Muscle of back (tissue), 13 donors: ENCODE measurements at places on chromosomes 6 and 20. TPM values are rescaled to one million over a fixed set of nuclear protein-coding genes. Genes with fewer than 3 reads are reported as not detected.

DNA sequence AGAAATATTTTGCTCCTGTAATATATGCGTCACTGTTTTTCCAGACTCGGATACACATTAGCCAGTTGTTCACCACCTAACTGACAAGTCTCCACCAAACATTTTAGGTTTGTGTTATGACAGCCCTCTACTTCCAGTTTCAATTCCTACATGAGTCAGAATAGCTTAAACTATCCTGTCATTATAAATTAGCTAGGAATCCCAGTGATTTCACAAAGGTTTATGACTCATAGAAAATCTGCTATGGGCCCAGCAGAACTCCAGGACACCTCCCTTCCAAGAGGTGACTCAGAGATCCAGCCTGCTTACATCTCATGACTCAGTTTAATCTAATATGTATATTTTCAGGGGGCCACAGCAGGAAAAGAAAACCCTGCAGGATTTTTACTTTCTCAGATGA is 17.4 kb upstream of the PLCB4 start:
- DNase-seq = no peak

GRCh38 chr20:54726687-54727300 is 251.4 kb downstream of the DOK5 start:
- DNase-seq = no peak

DNA sequence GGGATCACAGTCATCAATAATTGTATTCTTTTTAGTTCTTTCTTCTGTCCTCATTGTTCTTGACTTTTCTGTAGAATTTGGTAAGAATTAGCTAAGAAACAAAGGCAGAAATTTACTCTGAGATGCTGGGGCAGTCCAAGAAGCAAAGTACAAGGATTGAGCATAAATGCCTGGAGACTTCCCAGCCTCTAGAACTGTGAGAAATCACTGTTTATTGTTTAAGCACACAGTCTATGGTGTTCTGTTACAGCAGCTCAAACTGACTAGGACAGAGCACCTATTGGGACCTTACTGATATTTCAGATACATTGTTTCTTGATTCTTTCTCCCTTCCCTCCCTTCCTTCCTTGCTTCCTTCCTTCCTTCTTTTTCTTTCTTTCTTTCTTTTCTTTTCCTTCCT is 192.7 kb upstream of the SLC35B3 start:
- DNase-seq = no peak

GRCh38 chr20:51237278-51237677 is 214.4 kb upstream of the KCNG1 start:
- no peak for DNase-seq

- no peak for DNase-seq
Measured at GRCh38 chr6:22008248-22008836, 288.5 kb downstream of the PRL start.

DNA sequence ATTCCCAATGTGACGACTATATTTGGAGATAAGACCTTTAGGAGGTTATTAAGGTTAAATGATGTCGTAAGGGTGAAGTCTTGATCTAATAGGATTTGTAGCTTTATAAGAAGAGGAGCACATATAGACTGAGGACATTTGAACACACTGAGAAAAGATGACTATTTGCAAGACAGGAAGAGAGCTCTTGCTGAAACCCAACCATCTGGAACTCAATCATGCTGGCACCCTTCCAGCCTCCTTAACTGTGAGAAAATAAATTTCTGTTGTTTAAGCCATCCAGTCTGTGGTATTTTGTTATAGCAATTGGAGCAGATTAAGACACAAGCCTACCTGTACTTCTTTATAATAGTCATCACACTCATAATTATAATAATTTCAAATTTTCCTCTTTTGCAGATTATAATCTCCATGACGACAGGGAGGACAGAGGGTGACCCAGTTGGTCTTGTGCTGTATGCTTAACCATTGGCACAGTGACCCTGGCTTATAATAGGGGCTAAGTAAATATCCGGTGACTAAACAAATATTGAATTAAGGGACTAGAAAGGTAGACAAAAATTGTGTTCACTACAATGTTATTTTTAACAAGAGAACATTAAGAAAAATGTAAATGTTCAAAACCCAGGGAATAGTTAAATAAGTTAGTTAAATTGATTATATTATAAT is 206.4 kb upstream of the HDDC2 start:
- peak; percentile 44 for DNase-seq

- no peak for DNase-seq
Measured at GRCh38 chr6:144123836-144124235, 26.5 kb upstream of the STX11 start.

GRCh38 chr6:155493694-155494143 is 38.1 kb upstream of the NOX3 start:
- peak; percentile 90 for DNase-seq

GRCh38 chr6:64113704-64114103 is 478.1 kb downstream of the PHF3 start:
- no peak for DNase-seq

GRCh38 chr6:29466241-29466640 is 9.3 kb downstream of the OR2H1 start:
- DNase-seq = no peak

GRCh38 chr6:6492675-6493074 is 95.8 kb upstream of the LY86 start:
- no peak for DNase-seq

GRCh38 chr6:77474286-77474956 is 11.1 kb upstream of the HTR1B start:
- no peak for DNase-seq

Gene MEP1A
- polyA plus RNA-seq = not detected

Gene EPB41L2
- polyA plus RNA-seq = 210 TPM

Gene FAM209B
- polyA plus RNA-seq = not detected

Gene TFAP2D
- polyA plus RNA-seq = not detected
